Osteocyte (in vitro differentiated cells): ENCODE measurements at places on chromosomes 11 and 22.

DNA sequence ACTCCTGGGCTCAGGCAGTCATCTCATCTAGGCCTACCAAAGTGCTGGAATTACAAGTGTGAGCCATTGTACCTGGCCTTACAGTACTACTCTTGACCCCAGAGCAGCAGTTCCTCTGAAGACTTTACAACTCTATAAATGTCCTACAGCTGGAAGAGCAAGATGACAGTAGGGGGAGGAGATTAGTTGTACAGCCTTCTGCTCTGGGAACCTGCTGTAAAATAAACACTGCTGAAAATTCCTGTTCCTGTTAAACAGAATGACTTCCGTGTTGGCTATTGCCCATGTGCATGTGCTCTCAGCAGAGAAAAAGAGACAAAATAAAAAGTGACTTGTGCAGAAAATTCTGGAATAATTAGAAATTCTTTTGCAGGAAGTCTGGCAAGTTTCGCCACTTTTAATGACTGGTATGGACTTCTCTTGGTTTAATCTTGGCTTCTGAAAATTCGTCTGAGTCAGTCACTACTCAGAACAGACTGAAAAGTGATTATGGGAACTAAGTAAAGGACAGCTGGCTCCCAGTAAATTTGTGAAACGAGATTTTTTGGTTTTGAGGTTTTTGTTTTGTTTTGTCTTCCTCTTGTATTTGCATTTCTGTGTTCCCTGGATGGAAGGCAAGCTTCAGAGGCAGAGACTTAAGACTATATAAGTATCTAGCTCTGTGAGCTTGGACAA is 955.7 kb downstream of the DLG2 start:
- no peak for DNase-seq

GRCh38 chr11:77144196-77144856 is 16.3 kb downstream of the MYO7A start:
- no peak for DNase-seq

DNA sequence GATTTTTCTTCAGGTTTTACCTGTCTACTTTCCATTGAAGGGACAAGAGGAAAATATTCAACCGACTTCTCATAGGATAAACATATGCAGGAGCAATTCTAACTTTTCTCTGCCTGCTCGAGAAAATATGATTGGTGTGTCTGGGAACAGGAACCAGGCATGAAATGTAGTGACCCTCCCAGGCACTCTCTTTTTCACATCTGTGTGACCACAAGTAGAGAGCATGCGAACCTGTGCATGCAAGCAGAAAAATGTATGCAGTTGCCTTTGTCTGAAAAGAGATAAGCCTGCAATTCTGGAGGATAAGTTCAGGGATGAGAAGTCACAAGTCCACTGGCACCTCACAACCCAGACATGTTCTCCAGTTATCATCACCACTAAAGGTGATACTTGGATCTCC is 583.5 kb upstream of the FAT3 start:
- DNase-seq, result no peak

GRCh38 chr11:72352859-72353551 is 81.3 kb downstream of the CLPB start:
- no peak for DNase-seq

- no peak for DNase-seq
Measured at GRCh38 chr22:24153353-24153752, 27.9 kb upstream of the SUSD2 start.

DNA sequence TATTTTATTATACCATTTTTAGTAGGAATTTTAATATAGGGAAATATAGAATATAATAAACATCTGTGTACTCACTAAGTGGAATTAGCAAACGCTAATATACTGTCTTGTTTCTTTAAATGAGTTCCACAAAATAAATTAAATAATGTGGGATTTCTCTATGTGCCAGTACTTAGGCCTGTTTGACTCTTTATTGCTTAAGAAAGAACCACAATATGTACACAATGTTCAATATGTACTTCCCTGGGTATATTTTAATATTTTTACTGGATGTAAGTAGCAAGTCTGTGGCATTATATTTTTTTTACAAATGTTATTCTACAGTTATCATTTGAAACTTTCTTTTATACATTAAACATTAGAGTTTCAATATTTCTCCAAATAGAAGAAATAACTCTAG is 92.5 kb upstream of the CARD18 start:
- DNase-seq, result no peak

DNA sequence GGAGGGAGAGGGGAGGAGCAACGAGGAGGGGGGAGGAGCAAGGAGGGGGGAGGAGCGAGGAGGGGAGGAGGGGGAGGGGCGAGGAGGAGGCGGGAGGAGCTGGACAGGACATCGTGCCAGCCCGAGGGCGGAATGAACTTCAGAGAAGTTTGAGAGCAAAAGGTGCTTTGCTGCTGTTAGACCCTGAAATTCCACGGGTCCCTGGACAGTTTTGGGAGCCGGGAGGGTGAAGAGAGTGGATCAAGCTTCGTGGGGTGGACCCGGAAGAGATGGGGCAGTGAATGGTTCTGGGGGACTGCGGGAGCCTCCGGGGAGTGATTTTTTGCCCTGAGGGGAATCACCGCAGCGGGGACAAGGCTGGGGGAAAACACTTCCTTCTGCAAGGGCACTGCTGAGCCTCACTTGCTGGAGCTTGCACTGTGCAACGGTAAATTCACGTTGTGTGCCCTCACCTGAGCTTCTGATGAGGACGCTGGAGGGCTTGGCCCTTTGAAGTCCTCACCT is 10.7 kb upstream of the NLRP6 start:
- DNase-seq, result no peak

GRCh38 chr11:86747801-86748200 is 52.5 kb upstream of the PRSS23 start:
- DNase-seq, result no peak

DNA sequence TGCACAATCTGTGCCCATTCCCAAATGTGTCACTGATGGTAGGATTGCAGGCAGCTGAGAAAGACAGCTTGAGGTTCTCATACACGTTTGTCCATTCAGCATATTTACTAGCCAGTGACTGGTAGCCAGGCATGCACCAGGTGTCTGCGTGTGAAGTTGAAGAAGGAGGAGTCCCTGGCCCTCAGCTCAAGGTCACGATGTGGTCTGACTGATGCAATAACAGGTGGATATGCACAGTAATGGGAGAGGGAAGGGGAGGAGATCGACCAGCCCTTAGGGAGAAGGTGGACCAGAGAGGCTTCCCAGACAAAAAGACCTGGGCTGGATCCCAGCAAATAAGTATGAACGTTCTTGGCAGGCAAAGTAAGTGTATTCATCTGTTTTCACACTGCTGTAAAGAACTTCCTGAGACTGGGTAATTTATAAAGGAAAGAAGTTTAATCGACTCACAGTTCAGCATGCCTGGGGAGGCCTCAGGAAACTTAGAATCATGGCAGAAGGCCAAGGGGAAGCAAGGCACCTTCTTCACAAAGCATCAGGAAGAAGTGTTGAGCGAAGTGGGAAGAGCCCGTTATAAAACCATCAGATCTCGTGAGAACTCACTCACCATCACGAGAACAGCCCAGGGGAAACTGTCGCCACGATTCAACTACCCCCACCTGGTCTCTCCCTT is 96.0 kb downstream of the MN1 start:
- DNase-seq, result no peak

GRCh38 chr11:46633291-46634217 is 16.2 kb downstream of the ATG13 start:
- no peak for DNase-seq

DNA sequence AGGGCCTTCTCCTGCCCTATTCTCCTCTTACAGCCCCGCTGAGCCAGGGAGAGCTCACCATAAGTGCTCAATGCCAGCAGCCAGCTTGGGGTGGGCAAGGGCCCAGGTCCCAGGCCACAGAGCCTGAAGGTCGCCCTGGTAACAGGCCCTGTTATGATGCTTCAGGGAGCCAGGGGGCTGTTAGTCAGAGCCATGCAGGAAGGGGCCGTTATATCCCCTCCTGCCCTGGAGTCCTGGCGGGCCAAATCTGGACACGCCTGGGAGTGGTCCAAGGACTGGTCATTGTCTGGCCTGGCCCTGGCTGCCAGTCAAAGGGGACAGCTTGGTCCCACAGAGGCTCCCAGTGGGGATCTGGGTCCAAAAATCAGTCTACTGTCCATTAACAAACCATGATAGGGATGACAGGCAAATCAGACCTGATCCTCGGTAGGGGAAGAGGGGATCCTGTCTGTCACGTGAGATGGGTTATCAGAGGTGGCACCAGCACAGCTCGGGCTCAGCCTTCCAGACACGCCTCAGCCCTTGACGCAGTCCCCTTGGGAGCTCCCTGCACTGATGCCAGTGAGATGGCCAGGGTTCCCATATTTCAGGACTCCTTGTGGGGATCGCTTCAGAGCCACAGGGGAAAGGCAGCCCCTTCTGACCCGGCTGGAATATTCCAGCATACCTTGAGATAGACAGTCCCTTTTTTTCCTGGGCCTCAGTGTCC is 55.9 kb downstream of the LRRC32 start:
- no peak for DNase-seq

GRCh38 chr11:89490981-89491690 is at the start of gene NOX4:
NOX4 (minus strand) TSS chr11:89491375; CDS start chr11:89491246, 129 bp downstream.
- DNase-seq, result peak; percentile 92

DNA sequence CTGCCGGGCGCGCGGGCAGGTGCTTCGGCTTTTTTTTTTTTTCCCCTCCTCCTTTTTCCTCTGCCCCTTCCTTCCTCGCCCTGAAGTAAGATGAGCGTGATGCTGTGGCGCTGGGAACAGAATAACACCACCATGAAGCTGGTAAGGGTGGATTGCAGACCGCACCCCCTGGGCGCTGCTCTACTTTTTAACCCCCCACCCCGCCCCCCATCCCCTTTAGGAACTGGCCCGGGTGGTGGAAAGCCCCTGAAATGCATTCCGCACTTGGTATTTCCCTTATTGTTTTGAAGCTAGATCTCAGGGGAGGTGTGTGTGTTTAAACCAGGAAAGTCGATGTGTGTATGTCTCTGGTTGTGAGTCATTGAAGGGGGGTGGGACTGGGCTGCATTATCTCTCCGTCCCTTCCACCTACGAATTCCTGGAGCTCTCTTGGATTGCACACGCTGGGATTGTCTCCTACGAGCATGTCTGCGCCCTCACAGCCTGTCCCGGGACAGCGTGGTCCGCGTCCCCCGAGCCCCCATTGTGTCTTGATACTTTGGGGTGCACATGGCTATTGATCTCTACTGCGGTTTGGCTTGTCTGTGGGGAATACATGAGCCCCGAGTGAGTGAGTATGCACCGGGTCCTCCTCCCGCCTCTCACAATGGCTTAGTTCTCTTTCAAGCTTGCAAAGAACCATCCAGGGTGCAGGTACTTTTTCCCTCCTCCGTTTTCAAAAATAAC is 64.9 kb downstream of the NAV2 start:
- DNase-seq, result no peak

DNA sequence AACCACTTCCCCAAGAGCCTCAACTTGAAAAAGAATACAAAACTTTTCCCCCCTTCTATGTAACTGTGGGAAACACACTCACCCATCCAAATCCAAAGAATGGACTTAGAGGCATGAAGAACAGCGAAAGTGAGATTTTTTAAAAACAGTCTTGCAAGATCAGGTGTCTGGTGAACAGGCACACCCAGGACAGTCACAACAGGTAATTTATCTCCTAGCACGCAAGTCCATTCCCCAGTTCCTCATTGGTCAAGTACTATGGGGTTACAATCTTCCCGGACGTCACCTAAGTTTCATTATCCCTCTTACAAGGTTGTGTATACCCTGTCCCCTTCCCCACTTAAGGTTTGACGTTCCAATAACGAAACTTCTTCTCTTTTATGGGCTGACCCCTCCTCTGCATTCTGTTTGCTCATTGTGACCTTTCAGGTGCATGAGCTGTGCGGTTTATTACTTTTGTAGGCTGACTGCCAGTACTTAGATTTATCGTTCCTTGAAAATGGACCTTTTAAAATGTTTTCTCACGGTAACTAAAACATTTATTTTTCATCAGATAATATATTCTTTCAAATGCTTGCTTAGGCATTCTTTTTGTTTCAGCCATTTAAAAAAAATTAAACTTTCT is 1401.9 kb downstream of the FAM181B start:
- no peak for DNase-seq

- DNase-seq, result no peak
Measured at GRCh38 chr11:126153972-126154371, 57.5 kb downstream of the RPUSD4 start.

GRCh38 chr22:44362249-44363012 is 49.7 kb upstream of the SHISAL1 start:
- DNase-seq, result no peak

GRCh38 chr22:23548501-23549197 is 31.4 kb downstream of the IGLL1 start:
- no peak for DNase-seq

DNA sequence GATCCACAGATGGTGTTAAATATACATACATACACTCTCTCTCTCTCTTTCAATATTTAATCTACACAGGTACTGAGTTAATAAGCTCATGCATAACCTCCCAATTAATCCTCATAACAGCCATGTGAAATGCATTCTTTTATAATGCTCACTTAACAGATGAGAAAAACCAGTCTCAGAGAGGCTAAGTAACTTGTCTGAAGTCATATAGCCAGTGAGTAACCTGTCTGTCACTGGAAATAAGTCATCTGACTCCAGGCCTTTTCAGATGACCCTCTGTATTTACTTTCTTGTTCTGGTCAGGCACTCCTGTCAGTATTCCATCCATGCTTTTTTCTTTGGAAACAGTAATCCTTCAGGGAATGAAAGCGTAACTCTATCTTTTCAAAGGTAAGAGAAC is 594.0 kb upstream of the TENM4 start:
- DNase-seq, result no peak

GRCh38 chr22:30717952-30718351 is 23.3 kb downstream of the OSBP2 start:
- DNase-seq, result no peak

DNA sequence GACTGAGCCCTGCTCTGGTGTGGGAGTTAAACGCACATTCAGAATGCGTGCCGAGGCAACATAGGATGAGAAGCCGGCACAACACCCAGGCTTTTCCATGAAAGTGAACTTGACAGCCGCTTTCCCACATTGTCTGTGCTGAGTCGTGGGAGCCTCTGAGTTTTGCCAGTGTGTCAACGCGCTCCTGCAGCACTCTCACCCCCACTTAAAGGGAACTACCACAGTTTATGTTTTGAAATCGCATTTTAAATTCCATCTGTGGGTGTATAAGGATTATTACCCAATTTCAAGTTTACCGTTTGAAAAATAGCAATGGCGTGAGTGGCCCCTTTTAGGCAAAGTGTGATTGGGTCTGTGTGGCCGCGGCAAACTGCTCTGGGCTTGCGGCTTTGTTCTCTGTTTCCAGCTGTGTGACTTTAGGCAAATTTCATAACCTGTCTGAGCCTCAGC is 81.5 kb downstream of the FBLN1 start:
- no peak for DNase-seq

DNA sequence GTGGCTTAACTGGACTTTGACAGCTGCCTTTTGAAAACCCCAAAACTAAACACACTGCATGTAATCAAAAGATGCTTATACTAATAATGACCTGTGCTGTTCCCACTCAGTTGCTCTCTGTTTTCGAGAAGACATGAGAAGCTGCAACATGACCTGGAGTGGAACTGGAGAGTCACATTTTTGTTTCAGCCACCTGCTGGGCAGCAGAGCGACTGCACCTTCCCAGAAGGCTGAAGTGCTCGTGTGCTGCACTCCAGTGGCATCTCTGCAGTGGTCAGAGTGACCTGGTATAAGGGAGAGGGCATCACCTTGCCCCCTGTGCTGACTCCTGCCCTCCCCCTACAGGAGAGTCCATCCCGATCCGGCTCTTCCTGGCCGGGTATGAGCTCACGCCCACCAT is 8.6 kb downstream of the THYN1 start:
- no peak for DNase-seq
